Neuronal stem cell (in vitro differentiated cells): ENCODE measurements at places on chromosomes 12 and 14.

DNA sequence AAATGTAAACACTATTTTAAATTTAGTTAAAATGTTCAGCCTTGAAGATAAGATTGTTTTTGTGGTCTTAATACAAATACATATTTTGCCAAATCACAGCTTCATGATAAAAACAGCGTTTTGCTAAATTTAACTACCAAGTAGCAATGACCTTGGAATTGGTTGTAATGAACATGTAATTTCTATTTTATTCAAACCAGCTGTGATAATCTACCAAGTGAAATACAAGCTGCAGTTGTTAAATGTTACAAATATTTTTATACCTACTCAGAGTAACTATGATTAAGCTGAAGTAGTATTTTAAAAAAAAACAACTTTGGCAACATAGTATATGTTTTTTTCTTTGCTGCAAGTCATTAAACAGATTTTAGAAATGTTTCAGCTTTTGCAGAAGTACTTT is 96.2 kb downstream of the CPSF2 start:
- DNase-seq = no peak

DNA sequence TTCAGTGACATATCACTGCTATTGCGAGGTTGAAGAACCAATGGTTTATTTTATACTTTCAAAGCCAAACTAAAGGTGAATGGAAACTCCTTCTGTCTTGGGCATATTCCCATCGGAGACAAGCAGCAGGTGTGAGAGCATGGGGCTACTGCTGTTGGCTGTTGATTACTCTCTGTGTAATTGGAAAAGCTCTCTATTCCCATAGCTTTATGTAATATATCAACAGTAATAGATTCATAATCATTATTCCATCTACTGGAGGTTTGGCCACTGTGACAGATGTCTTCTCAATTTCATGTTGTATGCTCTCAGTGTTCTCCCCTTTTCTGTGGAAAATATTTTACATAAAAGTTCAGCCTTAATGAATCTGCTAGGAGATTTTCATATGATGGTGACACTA is 352.0 kb downstream of the BTG1 start:
- DNase-seq = no peak

- DNase-seq = no peak
Observed at GRCh38 chr12:857611-858010, 91.9 kb downstream of the RAD52 start.

GRCh38 chr12:47413806-47414205 is 292.0 kb downstream of the RPAP3 start:
- no peak for DNase-seq

- no peak for DNase-seq
Observed at GRCh38 chr12:116650585-116651087, 87.2 kb downstream of the SPRING1 start.
